GM23248 (cell line): ENCODE measurements at places on chromosomes 2 and 18. TPM values are rescaled to one million over a fixed set of nuclear protein-coding genes. Genes with fewer than 3 reads are reported as not detected.

- peak; percentile 94 for DNase-seq
Observed at GRCh38 chr18:59123588-59124369, 15.9 kb upstream of the SEC11C start.

GRCh38 chr18:45793264-45793965 lies 32.1 kb upstream of the SIGLEC15 start:
- peak; percentile 94 for DNase-seq

- no peak for DNase-seq
Observed at GRCh38 chr18:62366992-62367391, 41.9 kb downstream of the TNFRSF11A start.

GRCh38 chr2:207698301-207698700 lies 13.1 kb upstream of the CCNYL1 start:
- DNase-seq = no peak

GRCh38 chr2:1546023-1546591 lies 132.8 kb downstream of the TPO start:
- DNase-seq = peak; percentile 78

DNA sequence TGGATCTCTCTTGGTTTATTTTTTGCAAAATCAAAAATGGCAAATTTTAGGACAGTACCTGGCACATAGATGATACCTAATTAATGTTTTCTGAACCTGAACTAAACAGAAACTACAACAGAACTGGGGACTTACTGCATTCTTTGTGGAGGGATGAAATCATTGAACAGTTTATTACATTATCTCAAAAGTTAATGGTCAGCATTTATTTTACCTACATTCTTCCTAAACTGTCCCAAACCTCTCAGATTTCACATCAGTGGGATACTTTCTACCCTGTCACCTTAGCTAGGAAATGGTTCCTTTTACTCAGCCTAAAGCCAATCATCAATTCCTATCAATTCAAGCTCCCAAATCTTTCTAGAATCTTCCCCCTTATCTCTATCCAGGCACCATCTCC lies 10.3 kb downstream of the NIF3L1 start:
- DNase-seq = no peak

GRCh38 chr2:65464604-65465003 lies 32.2 kb upstream of the SPRED2 start:
- peak; percentile 84 for DNase-seq

DNA sequence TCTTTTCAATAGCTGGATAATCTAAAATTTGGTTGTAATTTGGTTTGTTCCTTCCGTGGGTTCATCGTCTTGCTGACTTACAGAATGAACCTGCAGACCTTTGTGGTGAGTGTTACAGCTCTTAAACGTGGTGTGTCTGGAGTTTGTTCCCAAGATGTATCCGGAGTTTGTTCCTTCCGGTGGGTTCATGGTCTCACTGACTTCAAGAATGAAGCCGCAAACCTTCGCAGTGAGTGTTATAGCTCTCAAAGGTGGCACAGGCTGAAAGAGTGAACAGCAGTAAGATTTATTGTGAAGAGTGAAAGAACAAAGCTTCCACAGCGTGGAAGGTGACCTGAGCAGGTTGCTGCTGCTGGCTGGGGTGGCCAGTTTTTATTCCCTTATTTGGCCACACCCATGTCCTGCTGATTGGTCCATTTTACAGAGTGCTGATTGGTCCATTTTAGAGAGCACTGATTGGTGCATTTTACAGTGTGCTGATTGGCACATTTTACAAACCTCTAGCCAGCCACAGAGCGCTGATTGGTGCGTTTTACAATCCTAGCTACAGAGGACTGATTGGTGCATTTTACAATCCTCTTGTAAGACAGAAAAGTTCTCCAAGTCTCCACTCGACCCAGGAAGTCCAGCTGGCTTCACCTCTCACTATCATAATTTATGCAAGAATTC lies 16.6 kb downstream of the RALB start:
- no peak for DNase-seq

GRCh38 chr2:30860003-30860725 lies 52.9 kb upstream of the CAPN13 start:
- no peak for DNase-seq

GRCh38 chr2:26462511-26463243 lies 15.2 kb downstream of the OTOF start:
- DNase-seq = peak; percentile 90

- peak; percentile 53 for DNase-seq
Observed at GRCh38 chr2:46538393-46538792, 59.0 kb downstream of the TMEM247 start.

GRCh38 chr2:81894451-81894990 lies 1590.0 kb upstream of the LRRTM1 start:
- DNase-seq = no peak

DNA sequence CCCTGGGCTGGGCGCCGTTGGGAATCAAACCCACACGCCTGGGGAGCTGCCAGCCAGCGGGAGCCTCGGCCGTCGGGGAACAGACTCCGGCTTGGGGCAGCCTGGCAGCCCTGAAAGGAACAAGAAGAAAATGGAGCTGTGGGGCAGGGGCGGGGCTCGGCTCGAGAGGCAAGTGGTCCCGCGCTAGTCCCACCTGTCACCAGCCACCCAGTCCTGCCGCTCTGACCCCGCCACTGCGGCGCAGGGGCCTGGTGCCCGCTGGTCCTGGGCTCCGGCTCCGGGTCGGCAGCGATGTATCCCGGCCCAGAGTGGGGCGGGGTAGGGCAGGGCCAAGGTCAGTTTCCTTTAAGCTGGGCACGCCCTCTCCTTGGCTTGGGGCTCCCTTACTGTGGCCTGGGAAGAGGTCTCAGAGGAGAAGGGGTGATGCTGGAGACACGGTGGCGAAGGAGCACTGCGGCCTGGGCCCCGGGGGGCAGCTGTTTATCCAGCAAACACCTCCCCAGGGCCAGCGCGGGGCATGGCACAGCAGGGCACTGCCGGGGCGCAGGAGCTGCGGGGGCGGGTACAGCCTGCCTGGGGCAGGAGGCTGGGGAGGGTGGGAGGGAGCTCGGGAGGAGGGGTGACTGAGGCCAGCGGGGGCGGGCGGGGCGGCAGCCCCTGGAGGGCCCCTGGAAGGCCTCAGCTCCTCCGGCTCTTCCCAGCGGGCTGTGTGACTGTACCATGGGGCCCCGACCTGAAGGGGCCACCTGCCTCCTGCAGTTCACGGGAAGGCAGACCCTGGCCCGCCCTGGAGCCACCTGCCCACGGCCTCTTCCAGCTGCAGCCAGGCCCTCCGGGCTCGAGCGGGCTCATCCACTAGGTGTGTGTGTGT lies 15.6 kb downstream of the ODC1 start:
- DNase-seq = peak; percentile 42

The DNAJB2 gene
- 50.5 and 53.7 TPM in 2 replicates for total RNA-seq

The RAB17 gene
- total RNA-seq = 0.76 and 1.7 TPM in 2 replicates

The ASAP2 gene
- total RNA-seq = 49.6 and 54.1 TPM in 2 replicates

The CDH20 gene
- not detected in 2 replicates for total RNA-seq

The CCDC178 gene
- not detected in 2 replicates for total RNA-seq

The UGT1A3 gene
- not detected in 2 replicates for total RNA-seq
